Vagina (tissue), 2 donors: ENCODE measurements at places on chromosomes 5 and 9. TPM values are rescaled to one million over a fixed set of nuclear protein-coding genes. Genes with fewer than 3 reads are reported as not detected.
A peak's percentile ranks its signal among the peaks of the same experiment; 100 is the strongest.

The EIF4E1B gene
- total RNA-seq: not detected

The DCTN4 gene
- total RNA-seq: 51.3 TPM

The GFI1B gene
- total RNA-seq: not detected

The WDR5 gene
- 16.7 TPM for total RNA-seq

The LOX gene
- total RNA-seq: 38.8 TPM

The ARHGAP26 gene
- 42.5 TPM for total RNA-seq

The ZNF618 gene
- total RNA-seq: 7.4 TPM

GRCh38 chr5:176426876-176427275, 10.5 kb upstream of the CLTB start:
- no peak overlapping the region for H3K27ac ChIP-seq
- no peaks in the 10 kb centered on the region for H3K36me3 ChIP-seq
- no peaks in the 10 kb centered on the region for H3K4me1 ChIP-seq

GRCh38 chr5:96807075-96807654, 580 bp downstream of the ERAP1 start:
- DNase-seq: no peak
- no peaks in the 10 kb centered on the region for H3K36me3 ChIP-seq
- peak overlapping the region; percentile 100 for H3K27ac ChIP-seq
- peak overlapping the region; percentile 91 for H3K4me3 ChIP-seq
- H3K4me1 ChIP-seq: peaks cover 18% of the 10 kb centered on the region
- H3K27me3 ChIP-seq: no peaks in the 10 kb centered on the region

DNA sequence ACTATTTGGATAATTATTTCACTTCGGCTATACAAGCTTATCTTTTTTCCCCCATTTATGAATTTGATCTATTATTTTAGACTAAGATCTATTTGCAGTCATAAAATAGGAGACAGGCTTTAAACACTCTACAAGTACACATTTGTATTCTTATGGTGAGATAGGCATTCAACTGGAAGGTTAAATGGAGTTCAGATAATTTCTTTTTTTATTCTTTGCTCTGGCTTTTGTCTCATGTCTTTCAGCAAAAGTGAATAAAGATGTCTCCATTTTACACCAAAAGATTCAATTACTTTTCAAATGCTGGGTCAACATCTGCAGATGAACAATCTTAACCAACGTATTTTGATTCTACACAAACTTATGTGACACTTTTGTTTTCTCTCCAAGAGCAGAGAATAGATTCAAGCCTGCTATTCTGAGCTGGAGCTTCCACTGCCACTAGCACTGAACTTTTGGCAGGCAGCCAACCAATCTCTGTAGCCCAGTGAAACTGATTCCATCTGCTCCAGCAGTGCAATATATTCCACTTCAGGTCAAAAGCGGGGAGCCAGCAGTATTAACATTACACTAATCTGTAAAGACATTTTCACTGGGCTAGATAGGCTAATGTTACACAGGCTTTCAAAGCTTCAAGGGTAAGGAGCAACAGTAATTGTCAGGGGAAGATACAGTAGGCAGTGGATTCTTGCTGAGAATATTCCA, 452.0 kb upstream of the ZNF608 start:
- H3K27ac ChIP-seq: no peak overlapping the region
- DNase-seq: no peak
- H3K36me3 ChIP-seq: no peaks in the 10 kb centered on the region
- peaks cover 19% of the 10 kb centered on the region for H3K4me1 ChIP-seq

DNA sequence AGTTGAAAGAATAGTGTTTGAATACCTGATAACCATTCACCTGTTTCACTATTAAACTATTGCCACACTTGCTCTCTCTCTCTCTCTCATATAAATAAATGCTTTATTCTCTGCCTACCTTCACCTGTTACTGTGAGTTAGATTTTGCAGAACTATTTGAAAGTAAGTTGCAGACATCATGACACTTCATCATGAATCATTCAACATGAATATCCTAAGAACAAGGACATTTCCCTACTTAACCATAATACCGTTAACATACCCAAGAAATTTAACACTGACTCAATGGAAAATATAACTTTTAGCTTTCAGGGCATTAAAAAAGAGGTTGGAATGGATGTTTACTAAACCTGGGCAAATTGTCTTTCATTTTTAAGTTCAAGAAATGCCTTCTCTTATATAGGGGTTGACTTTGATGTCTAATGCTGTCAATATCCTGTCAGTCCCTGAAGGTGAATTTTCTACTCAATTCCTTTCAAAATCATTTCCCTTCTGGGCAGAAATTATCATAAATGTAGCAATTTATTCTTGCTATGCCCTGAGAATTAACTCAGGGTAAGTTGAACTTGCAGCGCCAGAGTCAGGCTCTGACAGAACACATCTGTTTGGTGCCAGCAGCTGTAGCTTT, 582.6 kb upstream of the TLE4 start:
- no peaks in the 10 kb centered on the region for H3K4me1 ChIP-seq
- no peak overlapping the region for H3K4me3 ChIP-seq
- no peak for DNase-seq
- H3K27me3 ChIP-seq: no peaks in the 10 kb centered on the region

DNA sequence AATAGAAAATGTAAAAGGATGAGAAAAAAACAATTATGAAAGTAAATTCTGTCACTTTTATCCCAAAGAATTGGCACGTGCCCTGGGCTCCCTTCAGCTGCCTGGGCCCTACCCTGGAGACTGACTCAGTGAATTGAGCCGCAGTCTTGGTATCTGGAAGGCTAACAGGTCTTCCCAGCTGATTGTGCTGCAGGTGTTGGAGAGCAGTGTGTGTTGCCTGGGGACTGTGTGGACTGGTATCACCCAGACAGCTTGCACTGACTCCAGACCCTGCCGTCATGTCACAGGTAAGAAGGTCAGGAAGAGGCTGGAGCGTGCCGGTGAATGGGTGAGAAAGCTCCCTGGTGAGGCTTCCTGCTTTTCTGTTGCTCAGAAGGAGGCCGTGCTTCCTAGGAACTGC, 83.3 kb downstream of the AOPEP start:
- H3K27me3 ChIP-seq: no peaks in the 10 kb centered on the region
- DNase-seq: no peak
- H3K4me3 ChIP-seq: no peak overlapping the region
- H3K27ac ChIP-seq: no peak overlapping the region

DNA sequence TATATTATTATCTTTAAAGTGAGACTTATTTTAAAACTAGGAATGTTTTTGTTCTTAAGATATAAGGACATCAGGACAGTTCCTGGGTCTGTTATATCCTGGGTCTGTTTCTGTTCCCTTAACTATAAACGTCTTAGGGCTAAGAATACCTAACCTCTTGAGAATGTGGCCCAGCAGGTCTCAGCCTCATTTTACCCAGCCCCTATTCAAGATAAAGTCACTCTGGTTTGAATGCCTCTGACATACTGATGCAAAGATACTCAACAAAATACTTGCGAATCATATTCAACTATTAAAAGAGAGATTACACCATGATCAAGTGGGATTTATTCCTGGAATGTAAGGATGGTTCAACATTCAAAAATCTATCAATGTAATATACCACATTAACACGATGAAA, 51.0 kb downstream of the STK10 start:
- H3K27ac ChIP-seq: no peak overlapping the region
- DNase-seq: no peak
- no peaks in the 10 kb centered on the region for H3K4me1 ChIP-seq
- no peaks in the 10 kb centered on the region for H3K27me3 ChIP-seq
- no peaks in the 10 kb centered on the region for H3K36me3 ChIP-seq

DNA sequence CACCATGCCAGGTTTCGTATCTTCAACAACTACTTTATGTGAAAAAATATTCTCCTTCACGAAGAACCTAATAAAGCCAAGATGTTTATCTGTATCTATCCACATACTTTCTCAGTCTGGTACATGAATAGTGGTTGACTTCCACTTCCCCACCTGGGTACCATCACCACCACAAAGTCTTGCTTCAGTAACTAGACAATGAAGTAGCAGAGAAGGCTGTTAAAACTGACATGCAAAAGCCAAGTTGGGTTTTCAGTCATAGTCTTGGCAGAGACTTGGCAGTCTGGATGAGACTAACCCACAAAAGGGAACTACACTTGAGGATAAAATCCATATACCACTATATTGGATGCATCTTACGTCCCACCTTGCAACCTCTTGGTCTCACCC, 5.0 kb downstream of the P4HA2 start:
- peaks cover 75% of the 10 kb centered on the region for H3K4me1 ChIP-seq
- no peak for DNase-seq
- H3K27me3 ChIP-seq: no peaks in the 10 kb centered on the region
- no peaks in the 10 kb centered on the region for H3K36me3 ChIP-seq
- H3K4me3 ChIP-seq: no peak overlapping the region
- peak overlapping the region; percentile 85 for H3K27ac ChIP-seq

GRCh38 chr5:179294891-179295777, 50.1 kb downstream of the ADAMTS2 start:
- DNase-seq: no peak
- H3K36me3 ChIP-seq: no peaks in the 10 kb centered on the region
- no peaks in the 10 kb centered on the region for H3K27me3 ChIP-seq
- peak overlapping the region; percentile 72 for H3K27ac ChIP-seq

GRCh38 chr5:150065346-150065745, 21.0 kb downstream of the CSF1R start:
- H3K27ac ChIP-seq: no peak overlapping the region
- H3K27me3 ChIP-seq: no peaks in the 10 kb centered on the region
- H3K36me3 ChIP-seq: no peaks in the 10 kb centered on the region

DNA sequence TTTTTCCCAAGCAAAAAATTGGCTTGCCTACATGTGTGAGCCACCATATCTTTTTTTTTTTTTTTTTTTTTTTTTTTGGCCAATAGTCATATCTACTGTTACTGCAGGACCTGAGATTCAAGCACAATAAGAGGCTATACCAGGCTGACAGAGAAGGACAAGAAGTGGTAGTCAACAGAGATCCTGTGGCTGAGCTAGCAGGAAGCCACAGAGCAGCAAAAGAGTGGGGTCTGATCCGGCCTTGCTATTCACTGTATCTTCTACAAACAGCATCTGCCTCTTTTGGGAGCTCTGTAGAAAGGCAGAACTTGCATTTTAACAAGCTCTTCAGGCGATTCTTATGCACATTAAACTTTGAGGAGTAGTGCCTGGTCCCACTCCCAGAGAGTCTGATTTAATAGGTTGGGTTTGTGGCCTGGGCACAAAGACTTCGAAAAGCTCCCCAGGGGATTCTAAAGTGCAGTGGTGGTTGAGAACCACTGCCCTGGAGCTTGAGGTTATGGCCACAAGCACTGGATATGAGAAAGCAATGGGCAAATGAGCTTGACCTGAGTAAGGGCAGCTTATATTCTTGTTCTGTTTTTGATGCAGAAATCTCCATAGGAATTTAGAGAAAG, 162.8 kb downstream of the PIK3R1 start:
- H3K27me3 ChIP-seq: no peaks in the 10 kb centered on the region
- peak overlapping the region; percentile 39 for H3K27ac ChIP-seq
- H3K4me1 ChIP-seq: peaks cover 61% of the 10 kb centered on the region
- DNase-seq: no peak
- no peaks in the 10 kb centered on the region for H3K36me3 ChIP-seq
- no peak overlapping the region for H3K4me3 ChIP-seq

- peak overlapping the region; percentile 69 for H3K4me3 ChIP-seq
- H3K4me1 ChIP-seq: peaks cover 17% of the 10 kb centered on the region
- no peaks in the 10 kb centered on the region for H3K36me3 ChIP-seq
- DNase-seq: no peak
Measured at GRCh38 chr9:130680836-130681768, 12.5 kb upstream of the EXOSC2 start.

- peaks cover 35% of the 10 kb centered on the region for H3K4me1 ChIP-seq
- H3K27ac ChIP-seq: no peak overlapping the region
- H3K27me3 ChIP-seq: no peaks in the 10 kb centered on the region
- H3K36me3 ChIP-seq: no peaks in the 10 kb centered on the region
- DNase-seq: no peak
- H3K4me3 ChIP-seq: no peak overlapping the region
Measured at GRCh38 chr5:56413546-56413945, 180.4 kb upstream of the ANKRD55 start.

GRCh38 chr9:70085241-70085640, 41.6 kb downstream of the MAMDC2 start:
- H3K27me3 ChIP-seq: no peaks in the 10 kb centered on the region
- H3K4me3 ChIP-seq: no peak overlapping the region
- no peak overlapping the region for H3K27ac ChIP-seq
- H3K4me1 ChIP-seq: peaks cover 10% of the 10 kb centered on the region
- DNase-seq: no peak
- H3K36me3 ChIP-seq: no peaks in the 10 kb centered on the region

GRCh38 chr5:172414531-172415361, 39.6 kb downstream of the SH3PXD2B start:
- no peak overlapping the region for H3K4me3 ChIP-seq
- DNase-seq: no peak
- peaks cover 89% of the 10 kb centered on the region for H3K4me1 ChIP-seq
- H3K27ac ChIP-seq: peak overlapping the region; percentile 98
- H3K27me3 ChIP-seq: no peaks in the 10 kb centered on the region
- no peaks in the 10 kb centered on the region for H3K36me3 ChIP-seq

- DNase-seq: no peak
- H3K4me3 ChIP-seq: no peak overlapping the region
- H3K27ac ChIP-seq: no peak overlapping the region
- no peaks in the 10 kb centered on the region for H3K27me3 ChIP-seq
- H3K4me1 ChIP-seq: no peaks in the 10 kb centered on the region
- H3K36me3 ChIP-seq: no peaks in the 10 kb centered on the region
Measured at GRCh38 chr5:65022932-65023331, 254.2 kb downstream of the CWC27 start.

GRCh38 chr5:149012350-149012749, 50.5 kb downstream of the SH3TC2 start:
- H3K27me3 ChIP-seq: no peaks in the 10 kb centered on the region
- no peak overlapping the region for H3K4me3 ChIP-seq
- no peaks in the 10 kb centered on the region for H3K36me3 ChIP-seq
- H3K4me1 ChIP-seq: no peaks in the 10 kb centered on the region

GRCh38 chr9:75938946-75939345, 48.5 kb downstream of the PCSK5 start:
- H3K4me1 ChIP-seq: no peaks in the 10 kb centered on the region
- no peaks in the 10 kb centered on the region for H3K27me3 ChIP-seq
- no peak overlapping the region for H3K27ac ChIP-seq
- H3K36me3 ChIP-seq: peaks cover 4% of the 10 kb centered on the region
